ENCODE measurements at places on chromosomes 1 and 21.

DNA sequence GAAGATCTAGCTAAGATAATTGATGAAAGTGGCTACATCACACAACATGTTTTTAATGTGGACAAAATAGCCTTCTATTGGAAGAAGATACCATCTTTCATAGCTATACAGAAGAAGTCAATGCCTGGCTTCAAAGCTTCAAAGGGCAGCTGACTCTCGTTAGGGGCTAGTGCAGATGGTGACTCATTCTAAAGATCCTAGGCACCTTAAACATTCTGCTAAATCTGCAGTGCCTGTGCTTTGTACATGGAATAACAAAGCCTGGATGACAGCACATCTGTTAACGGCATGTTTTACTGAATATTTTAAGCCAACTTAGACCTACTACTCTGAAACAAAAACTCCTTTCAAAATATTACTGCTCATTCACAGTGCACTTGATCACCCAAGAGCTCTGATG lies 65.6 kb upstream of the USP24 start:
- peak; percentile 45 for DNase-seq

- DNase-seq, result no peak
Observed at GRCh38 chr1:163845279-163845678, 523.5 kb downstream of the NUF2 start.

- peak; percentile 27 for DNase-seq
Observed at GRCh38 chr1:87336623-87337067, 8.0 kb downstream of the LMO4 start.

DNA sequence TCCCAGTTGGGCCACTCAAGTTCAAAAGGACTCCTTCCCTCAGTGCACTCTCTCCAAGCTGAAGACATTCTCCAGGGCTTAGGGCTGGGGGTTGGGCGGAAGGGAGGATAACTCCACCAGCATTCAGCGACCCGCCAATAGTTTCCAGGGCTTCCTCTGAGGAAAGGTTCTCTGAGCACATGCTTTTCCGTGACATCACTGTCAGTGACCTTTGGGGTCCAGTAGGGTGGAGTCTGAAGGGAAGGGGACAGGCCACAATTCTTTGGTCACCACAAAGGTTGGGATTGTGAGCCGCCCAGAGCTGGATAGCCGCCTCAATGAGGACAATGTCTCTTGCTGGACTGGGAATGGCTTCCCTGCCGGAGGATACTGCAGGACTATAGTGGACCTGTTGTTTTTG lies 22.8 kb upstream of the RXRG start:
- DNase-seq, result no peak

DNA sequence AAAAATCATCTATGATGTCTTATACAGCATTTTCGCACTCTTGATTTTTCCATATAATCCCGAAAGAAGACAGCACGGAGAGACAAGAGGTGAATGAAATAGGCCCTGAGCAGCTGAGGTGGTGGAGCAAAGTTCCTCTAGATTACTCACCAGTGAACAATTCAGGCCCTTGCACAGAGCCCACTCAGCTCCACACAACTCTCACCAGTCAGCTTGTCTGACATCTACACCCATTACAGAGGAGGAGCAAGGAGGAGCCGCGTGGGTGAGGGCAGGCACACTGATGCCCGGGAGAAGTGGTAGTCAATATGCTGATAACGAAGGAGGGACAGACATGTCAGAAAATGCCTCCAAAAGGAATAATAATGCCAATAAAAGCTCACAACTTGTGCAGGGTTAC lies 59.9 kb downstream of the DNM3 start:
- peak; percentile 4 for DNase-seq

- DNase-seq, result peak; percentile 98
Observed at GRCh38 chr1:245822996-245823395, 668.2 kb downstream of the KIF26B start.

DNA sequence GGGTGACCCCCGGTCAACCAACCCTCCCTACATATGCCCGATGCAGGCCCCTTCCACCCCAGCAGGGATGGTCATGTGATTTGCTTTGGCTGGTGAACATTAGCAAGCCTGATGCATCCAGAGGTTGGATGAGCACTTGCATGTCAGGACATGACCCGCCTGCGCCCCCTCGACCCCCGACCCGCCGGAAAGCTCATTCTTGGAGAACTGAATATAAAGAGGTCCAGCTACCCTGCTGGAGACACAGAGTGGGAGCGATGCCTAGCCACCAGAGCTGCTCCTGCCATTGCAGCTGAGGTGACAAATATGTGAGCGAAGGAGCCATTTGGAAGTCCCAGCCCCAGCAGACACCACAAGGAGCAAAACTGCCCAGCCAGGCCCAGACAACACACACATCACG lies 39.6 kb downstream of the COA6 start:
- no peak for DNase-seq

- peak; percentile 2 for DNase-seq
Observed at GRCh38 chr1:237166593-237167101, 124.7 kb downstream of the RYR2 start.

DNA sequence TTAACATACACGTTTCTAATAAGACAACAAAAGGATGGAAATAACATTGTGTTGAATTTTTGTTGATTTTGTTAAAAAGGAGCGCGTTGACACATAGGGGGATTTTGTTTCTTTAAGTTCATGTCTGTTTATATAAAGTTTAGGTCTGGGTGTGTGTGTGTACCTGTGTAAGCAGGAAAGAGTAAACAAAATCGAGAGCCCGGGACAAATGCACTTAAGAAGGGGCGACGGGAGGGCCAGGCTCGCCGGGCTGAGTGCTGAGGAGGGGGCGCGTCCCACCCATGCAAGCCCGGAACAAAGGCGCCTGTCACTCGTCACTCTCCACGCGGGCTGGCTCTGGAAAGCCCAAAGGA lies 28.8 kb upstream of the TRIM17 start:
- DNase-seq, result no peak

DNA sequence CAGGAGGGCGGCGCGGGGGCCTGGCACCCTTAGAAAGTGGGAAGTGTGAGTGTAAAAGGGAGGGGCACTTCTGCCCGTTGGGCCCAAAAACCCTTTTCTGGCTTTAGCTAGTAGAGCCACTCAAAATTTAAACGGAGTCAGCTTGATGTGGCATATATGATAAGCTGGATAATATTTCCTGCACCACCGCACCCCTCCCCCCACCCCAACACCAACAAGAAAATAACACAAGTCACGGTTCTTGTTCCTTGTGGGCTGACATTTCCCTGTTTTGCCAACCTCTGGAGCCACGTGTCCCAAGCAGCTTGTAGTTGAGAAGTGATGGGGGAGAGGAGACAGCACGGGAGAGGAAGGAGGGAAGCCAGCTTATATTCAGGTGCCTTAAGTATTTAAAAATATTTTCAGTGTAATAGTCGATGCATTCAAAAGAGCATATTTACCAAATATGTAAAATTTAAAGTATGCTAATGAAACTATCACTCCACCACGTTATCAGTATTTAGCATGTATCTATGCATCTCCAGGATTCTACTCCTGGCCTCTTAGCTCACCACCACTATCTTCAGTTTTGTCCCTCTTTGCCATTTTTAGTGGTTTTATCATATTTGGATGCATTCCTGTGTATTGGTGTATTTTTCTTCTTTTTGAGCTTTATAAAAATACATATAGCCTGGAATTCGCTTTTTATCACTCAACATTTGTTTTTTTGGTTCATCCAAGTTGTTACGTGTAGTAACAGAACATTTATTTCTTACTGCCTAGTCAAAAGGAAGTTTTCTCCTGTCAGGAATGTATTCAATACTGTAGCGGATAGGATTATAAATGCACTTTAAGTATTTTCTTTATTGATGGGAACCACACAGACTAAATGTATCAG lies 773 bp upstream of the DDX59 start:
- peak; percentile 69 for DNase-seq

DNA sequence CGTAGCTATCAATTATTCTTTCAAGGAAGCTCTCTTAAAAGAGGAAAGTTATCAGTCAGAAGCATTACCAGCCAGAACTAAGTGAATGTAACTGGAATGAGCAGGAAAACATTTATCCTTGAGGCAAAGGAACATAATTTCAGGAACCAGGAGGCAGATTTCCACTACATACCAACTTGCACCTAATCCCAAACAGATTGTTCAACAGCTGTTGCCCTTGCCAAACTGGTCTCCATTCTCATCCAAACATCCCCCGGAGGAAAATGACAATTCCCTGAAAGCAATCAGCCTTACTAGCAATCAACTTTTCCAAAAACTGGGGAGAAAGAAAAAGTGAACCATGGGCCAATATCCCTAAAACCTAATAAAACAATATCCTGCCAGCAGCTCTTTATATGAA lies 35.0 kb downstream of the ENAH start:
- no peak for DNase-seq

DNA sequence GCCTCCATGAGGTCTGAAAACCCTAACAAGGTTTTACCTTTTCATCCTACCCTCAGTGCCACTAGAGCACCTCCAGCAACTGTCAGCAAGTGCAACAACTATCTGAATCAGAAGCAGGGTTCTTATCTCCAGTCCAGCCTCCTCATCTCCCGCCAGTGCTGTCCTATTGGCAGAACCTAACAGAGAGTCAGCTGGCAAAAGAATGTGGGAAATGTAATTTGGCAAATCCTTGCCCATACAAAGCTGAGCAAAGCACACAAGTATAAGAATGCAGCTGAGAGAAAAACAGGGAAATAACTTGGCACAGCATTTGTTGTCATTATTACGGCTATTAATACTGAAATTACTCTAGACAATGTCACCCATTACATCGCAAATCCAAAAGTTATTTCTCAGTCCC lies 124.2 kb downstream of the ATP6V1G3 start:
- DNase-seq, result peak; percentile 16

DNA sequence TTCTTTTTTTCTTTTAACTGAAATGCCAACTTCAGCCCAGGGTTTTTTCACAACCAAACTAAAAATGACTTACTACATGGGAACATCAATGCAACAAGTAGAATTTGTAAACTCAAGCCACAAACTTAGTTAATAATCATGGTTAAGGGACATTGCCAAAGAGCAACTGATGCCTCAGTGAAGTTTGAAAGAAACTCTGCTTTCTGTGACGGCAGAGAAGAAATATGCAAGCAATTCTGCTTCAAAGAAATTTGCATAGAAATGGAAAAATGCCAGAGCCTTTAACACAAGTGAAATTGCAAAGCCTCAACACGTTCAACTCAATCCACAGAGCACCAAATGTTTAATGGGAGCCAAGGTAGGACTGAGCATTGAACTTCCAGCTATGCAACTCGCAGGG lies 5.0 kb upstream of the CHD5 start:
- peak; percentile 89 for DNase-seq

GRCh38 chr1:25889470-25889869 lies 14.0 kb upstream of the PAQR7 start:
- DNase-seq, result peak; percentile 20

- DNase-seq, result peak; percentile 44
Observed at GRCh38 chr1:147600119-147601111, 59.1 kb downstream of the BCL9 start.

DNA sequence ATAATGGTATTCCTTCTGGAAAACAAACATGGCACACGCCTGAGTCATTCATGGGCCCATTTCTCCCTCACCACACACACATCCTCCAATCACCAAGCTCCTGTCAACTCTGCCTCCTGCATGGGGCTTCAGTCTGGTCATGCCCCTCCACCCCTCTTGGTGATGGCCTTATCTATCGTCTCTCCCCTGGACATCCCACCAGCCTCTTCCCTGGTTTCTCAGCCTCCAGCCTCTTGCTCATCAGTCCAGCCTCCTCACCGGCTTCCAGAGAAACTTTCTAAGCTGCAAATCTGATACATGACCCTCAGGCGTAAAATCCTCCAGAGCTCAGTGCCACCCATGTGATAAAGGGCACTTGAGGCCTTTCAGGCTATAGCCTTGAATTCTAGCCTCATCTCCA lies 243.9 kb downstream of the FOXD2 start:
- no peak for DNase-seq

DNA sequence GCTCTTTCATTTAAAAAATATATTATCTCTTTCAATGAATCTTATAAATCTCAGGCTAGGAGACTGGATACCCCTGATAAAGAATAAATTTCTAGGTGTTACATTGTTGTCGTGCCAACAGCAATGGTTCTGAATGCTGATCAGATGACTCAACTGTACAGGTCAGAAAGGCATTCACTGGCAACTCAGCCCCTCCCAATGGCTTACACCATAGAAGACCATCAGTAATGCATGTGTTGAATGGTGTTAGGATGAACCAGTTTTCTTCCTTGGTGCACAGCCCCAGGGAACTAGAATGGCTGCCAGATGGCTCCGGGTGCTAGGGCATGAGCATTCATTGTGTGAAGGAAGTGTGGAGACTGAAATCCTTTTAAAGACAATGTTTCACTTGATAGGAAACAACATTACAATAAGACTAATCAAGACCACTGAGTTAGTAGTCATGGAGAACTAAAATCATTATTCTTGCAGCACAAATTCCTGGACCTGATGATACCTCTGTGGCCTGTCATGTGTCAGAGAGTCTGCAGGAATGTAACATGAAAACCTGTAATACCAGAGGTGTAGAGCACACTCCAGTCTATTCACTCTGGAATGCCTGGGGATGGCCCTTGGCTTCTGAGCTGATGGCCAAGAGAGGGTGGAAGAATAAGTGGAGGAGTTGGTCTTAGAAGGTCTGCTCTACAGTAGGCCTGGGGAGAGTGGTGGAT lies 187.7 kb upstream of the LMO4 start:
- DNase-seq, result no peak

GRCh38 chr1:230300322-230301301 lies 125.5 kb downstream of the PGBD5 start:
- DNase-seq, result no peak

DNA sequence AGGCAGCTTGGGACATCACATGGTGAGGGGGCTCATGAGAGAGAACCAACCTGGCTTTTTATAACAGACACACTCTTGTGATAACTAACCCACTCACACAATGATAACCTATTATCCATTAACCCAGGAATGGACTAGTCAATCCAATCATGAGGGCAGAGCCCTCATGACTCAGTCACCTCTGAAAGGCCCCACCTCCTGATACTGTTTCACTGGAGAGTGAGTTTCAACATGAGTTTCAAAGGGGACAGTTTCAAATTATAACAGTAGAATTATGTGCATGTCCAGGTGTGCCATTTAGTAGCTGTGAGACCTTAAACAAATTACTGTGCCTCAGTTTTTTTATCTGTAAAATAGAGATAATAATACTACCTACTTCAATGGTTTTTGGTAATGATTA lies 47.6 kb upstream of the PPP2R5A start:
- DNase-seq, result no peak

- DNase-seq, result no peak
Observed at GRCh38 chr1:20328201-20328600, 37.5 kb downstream of the VWA5B1 start.

GRCh38 chr21:21101911-21102310 lies 103.7 kb downstream of the NCAM2 start:
- DNase-seq, result peak; percentile 67
